Right atrium auricular region (tissue), 2 donors: ENCODE measurements at places on chromosomes 16 and 17. TPM values are rescaled to one million over a fixed set of nuclear protein-coding genes. Genes with fewer than 3 reads are reported as not detected.

C1QTNF8 gene
- total RNA-seq = not detected

GRCh38 chr17:5466295-5466694, 2.5 kb downstream of the DHX33 start:
- no peak for DNase-seq

DNA sequence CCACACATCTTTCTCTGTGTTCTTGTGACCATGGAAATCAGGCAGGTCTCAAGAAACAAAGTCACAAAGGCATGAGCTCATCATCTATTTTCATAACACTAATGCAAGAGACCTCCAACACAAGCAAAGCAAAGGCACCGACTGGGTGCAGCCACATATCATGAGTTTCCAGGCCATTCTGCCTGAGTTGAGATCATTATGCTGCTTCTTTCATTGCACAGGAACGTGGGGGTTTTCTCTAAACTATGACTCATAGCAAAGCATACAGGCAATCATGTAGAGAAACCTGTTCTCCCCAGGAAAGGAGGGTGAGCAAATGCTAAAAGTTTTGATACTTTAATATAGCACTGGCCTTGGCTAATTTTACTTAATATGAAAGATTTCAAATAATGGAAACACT, 60.7 kb downstream of the GRIN2A start:
- DNase-seq = no peak

BPTF gene
- total RNA-seq = 60.3 TPM

- no peak for DNase-seq
Measured at GRCh38 chr17:45276031-45276430, 14.1 kb upstream of the SPATA32 start.
